ENCODE measurements at places on chromosomes 6 and 20. TPM values are rescaled to one million over a fixed set of nuclear protein-coding genes. Genes with fewer than 3 reads are reported as not detected.

GRCh38 chr6:121000381-121000780, 333.9 kb downstream of the TBC1D32 start:
- no peak for DNase-seq

- DNase-seq, result no peak
Observed at GRCh38 chr20:62064770-62065673, 659 bp downstream of the TAF4 start.

DNA sequence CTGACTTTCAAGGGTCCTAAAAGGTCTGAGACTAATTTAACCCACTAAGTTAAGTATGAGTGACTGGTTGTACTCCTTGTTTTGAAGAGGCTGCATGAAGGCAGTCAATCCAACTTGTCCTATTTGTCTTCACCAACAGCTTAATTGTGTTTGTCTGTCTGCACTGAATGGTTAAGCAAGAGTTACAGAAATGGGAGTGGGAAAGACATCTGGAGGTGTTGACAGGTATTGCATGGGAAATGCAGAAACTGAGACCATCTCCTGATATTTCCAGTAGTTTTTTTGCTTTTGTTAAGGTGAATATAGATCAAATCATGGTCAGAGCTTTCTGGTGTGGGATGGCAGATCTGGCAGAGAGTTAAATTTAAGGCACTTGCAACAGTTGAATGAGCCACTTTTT, 6.5 kb downstream of the FUT9 start:
- no peak for DNase-seq

DNA sequence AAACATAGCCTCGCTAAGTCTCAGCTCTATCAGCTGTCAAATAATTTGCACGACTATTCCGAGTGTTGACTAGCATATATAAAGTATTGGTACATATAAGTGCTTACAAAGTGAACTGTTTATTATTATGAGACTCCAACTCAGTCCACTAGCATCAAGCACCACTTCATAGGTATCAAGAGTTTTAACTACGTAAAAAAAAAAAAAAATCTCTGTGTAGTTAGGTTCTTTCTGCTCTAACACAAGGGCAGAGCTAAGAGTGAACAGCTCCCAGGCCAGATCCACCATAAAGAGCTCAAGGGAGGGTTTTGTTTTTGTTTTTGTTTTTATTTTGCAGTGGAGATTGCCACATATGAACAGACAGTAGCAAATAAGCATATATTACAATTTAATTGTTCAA, 309.8 kb upstream of the SGK1 start:
- DNase-seq, result no peak

HACE1 gene
- 17.0 TPM for total RNA-seq

BACH2 gene
- 2.6 TPM for total RNA-seq
